ENCODE measurements at places on chromosomes 7 and 10.
A peak's percentile ranks its signal among the peaks of the same experiment; 100 is the strongest.

GRCh38 chr10:46516660-46517416 lies 39.6 kb downstream of the GPRIN2 start:
- peak; percentile 63 for DNase-seq

GRCh38 chr7:147894271-147894670 lies 696.3 kb upstream of the C7orf33 start:
- no peak for DNase-seq

DNA sequence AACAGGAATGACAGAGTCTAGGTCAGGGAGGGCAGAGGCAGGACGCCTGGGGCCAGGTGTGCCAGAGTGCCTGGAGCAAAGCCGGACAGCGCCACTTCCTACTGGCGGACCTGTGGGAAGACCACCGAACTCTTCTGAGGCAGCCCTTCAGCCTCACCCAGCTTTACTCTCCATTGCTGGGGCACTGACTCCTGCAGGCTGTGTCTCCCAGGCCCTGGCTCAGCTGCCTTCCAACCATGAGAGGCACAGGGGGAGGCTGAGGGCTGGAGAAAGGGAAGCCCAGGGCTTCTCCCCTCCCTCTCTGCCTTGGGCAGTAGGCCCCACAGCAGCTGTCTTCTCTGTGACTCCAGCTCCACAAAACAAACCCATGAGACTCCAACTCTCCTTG lies 139.6 kb upstream of the UNC5B start:
- DNase-seq = peak; percentile 68

DNA sequence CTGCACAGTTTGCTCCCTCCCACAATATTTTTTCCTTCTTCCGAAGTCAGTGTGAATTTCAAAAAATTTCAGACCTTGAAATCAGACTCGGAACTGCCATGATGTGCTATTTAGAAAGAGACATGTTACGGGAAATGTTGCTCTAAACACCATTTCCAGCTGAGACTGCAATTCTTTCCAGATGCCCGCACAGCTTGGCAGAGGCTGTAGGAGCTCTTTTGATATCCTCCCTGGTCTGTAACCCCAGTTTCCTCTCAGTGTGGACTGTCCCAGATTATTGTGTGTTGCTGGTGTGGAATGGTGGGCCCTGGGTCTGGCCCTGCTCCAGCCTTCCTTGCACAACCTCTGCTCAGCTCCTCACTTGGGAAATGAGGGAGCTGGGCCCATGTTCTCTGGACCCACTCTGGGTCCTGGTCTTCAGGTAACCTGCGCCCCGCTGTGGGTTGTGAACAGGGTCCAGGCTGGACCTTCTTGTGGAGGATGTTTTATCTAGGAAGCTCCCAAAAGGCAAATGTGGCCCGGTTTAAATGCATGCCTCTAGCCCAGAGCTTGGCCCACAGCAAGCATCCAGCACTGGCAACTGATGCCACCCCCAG lies 172.8 kb upstream of the CXCL12 start:
- no peak for DNase-seq

- no peak for DNase-seq
Observed at GRCh38 chr7:128422037-128422436, 12.3 kb upstream of the IMPDH1 start.

- DNase-seq = peak; percentile 73
Observed at GRCh38 chr10:69731184-69731583, 70.5 kb upstream of the COL13A1 start.

DNA sequence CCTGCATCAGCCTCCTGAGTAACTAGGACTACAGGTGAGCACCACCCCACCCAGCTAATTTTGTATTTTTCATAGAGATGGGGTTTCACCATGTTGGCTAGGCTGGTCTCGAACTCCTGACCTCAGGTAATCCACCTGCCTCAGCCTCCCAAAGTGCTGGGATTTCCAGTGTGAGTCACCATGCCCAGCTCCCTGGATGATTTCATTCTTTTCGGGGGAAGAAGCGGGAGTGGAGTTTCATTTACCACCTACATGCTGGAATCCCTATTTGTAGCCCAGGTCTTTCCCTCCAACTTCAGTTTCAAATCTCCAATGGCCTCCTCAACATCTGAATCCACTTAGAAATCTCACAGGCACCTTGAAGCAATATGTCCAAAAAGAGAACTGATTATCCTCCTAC lies 2.9 kb upstream of the BTRC start:
- no peak for DNase-seq

- DNase-seq = no peak
Observed at GRCh38 chr10:7123774-7124173, 287.1 kb downstream of the SFMBT2 start.

- peak; percentile 84 for DNase-seq
Observed at GRCh38 chr7:71131256-71132126, 453 bp upstream of the GALNT17 start.

GRCh38 chr7:103594186-103594585 lies 148.2 kb upstream of the SLC26A5 start:
- no peak for DNase-seq

GRCh38 chr10:7015457-7015856 lies 395.4 kb downstream of the SFMBT2 start:
- no peak for DNase-seq

- DNase-seq = no peak
Observed at GRCh38 chr7:153090209-153090608, 330.7 kb downstream of the ACTR3B start.

All from posterior vena cava (tissue), 2 donors.